Stimulated activated CD4-positive, alpha-beta T cell treated with anti-CD3 and anti-CD28 coated beads, Interleukin-15, amount 100 ng/mL, for 1 hour (primary cell): ENCODE measurements at places on chromosomes 4 and X.

GRCh38 chrX:154990496-154990895 lies 32.0 kb downstream of the F8 start:
- no peak for DNase-seq

- DNase-seq, result no peak
These were observed 449.8 kb upstream of the SMIM31 start for GRCh38 chr4:164304101-164304639.

DNA sequence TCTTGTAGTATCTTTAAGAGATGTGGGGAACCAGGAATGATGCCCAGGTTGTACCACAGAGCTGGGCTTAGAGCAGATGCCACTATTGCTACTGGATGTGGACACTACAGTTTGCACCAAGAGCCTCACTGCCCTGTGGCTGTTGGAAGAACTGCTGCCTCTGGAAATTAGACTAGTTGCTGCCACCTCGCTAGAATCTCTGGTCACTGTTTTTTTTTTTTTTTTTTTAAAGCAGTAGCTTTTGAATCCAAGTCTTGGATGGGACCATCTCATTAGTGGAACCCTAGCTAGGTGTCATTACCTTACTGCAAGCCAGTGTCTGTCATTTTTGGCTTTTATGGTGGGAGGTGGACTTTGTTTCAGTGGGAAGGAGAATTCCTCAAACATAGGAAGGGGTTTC lies 105.5 kb downstream of the ARHGAP10 start:
- no peak for DNase-seq

GRCh38 chr4:151882072-151882803 lies 121.4 kb upstream of the GATB start:
- DNase-seq, result no peak

- DNase-seq, result no peak
These were observed 106.1 kb downstream of the WWC2 start for GRCh38 chr4:183205193-183205592.

DNA sequence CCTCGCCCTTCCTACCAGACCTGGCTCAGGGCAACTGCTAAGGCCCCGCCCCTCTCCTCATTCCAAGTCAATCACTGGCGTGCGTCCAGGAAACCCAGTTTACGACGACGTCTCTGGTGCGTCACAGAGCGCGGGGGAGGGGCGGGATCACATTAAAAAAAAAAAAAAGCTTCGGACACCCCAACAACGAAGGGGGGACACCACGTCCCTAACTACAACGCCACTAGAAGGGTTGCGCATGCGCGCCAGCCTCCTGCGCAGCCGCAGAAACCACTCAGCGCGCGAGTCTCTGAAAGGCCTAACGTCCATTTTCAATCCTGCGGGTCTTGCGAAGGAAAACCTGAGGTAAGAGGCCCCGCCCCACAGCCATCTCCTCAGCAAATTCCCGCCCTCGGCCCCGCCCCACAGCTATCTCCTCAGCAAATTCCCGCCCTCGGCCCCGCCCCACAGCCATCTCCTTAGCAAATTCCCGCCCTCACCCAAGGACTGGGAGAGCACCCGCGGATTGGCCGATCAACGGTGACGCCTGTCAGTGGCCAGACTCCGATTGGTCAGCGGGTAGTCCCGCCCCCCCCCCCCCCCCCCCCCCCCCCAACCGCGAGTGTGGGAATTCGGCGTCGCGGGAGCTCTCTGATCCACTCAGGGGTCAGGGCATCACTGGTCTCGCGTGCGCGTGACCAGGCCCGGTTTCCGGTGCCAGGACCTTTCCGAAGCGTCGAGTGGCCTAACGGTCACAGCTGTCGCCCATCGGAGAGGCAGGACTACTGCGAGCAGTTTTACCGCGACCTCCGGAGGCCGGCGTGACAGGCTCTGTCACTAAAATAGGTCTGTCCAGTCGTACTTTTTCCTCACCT lies at the start of gene SCML1:
TSS of gene SCML1 (plus strand) at position 638 of the 854 bp plus-strand sequence. CDS start 6,694 bp downstream, outside the sequence.
- peak; percentile 71 for DNase-seq

DNA sequence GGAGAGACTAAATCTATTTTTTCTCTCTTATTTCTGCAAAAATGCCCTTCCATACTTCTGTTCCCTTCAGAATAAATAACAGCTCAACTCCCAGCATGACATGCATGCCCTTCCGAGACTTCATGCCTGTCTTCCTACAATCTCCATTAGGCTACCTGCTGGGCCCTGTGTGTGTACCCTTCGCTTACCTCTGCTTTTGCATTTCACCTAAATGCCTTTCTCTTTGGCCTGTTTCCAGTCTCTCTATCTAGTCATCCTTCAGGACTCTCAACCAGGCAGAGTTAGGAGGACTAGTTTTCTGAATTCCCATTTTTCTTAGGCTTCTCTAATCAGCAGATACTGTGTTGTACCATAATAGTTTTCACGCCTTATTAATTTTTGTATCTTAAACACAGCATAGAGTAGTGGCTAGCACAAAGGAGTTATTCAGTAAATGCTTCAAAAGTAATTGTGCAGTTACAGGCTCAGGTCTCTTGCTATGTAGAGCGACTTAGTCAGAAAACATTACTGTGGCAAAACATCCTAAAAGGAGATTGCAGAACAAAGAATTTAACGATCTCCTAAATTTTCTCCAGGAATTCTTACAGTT lies 20.5 kb downstream of the SEPTIN11 start:
- DNase-seq, result no peak
